Activated CD8-positive, alpha-beta memory T cell treated with anti-CD3 and anti-CD28 coated beads for 4 hours (primary cell): ENCODE measurements at places on chromosomes 7 and 10.

DNA sequence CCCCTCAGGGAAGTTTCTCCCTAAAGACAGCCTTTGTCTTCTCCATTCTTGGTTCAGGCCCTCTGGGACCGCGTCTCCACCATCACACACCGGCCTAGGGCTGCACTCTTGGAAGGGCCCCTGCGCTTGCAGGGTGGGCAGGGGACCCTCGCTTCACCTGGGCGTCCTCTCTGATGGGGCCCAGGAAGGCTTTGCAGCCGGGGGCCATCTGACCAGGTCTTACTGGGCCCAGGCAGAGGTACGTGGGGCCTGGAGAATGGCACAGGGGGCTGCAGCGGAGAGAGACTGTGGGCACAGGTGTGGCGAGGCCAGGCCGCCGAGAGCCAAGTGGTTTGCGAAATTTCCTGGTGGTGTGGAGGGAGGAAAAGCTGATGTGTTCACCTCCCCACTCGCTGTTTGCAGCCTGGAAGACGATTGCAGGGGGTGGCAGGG lies 44.4 kb downstream of the ALOX5 start:
- DNase-seq, result no peak

DNA sequence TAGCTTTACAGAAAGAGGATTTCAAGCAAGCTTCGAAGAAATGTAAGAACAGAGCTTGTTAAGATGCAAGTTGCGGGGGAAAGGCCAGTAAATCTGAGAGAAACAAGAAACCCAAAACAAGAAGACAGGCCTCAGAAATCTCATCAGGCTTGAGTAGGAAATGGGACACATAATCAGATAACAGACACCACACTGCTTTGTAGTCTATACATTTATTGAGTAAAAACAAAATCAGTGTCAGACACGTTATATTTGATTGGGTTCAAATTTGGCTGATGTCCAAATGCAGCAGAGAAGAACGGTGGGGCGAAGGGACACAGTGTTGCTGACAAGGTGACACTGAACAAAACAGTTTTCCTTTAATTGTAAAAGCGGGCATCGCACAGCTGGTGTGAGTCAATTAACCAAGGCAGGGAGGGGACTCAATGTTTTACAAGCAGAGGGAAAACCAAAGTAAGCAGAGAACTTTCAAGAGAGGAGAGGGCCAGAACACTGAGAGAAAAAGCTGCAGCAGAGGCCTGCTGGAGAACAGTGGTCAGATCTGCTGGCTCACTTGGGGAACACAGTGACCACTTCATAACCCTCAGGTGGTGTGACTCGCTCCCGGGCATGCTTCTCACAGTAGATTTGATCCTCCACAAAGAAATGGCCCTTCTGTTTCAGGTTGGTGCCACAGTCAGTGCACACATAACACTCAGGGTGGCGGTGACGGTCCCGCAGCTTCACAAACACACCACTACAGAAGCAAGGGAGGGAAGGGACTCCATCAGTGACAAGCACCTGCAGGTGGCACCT lies 43.5 kb downstream of the ACSM6 start:
- DNase-seq, result no peak

DNA sequence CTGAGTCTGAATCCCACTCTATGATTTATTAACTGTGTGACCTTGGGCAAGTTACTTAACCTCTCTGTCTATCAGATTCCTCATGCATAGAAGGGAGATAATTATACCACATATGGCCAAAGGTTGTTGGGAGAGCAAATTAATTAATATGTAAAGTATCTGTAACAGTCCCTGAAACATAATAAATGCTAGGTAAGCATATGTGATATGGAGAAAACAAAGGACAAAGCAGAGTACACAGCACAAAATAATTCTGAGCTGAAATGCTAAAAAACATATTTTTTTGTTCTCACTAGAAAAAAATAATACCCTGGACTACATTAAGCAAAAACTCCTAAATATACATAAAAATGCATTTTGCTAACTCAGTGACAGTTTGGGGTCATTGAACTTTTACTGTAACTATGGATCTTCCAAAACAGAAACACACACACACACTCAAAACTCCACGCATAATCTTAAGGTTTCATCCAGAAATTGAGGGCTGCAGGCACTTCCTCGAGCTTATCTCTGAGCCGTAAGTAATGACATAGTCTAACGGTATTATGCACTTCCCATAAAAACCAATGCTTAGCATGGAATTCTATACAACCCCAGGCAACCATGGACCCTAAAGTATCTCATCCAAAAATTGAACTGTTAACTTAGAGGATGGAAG lies 201.7 kb upstream of the PTN start:
- no peak for DNase-seq

- peak; percentile 26 for DNase-seq
These were observed 6.5 kb downstream of the DUSP5 start for GRCh38 chr10:110504111-110504735.

GRCh38 chr10:95562341-95562965 lies 1.3 kb upstream of the SORBS1 start:
- DNase-seq, result no peak

DNA sequence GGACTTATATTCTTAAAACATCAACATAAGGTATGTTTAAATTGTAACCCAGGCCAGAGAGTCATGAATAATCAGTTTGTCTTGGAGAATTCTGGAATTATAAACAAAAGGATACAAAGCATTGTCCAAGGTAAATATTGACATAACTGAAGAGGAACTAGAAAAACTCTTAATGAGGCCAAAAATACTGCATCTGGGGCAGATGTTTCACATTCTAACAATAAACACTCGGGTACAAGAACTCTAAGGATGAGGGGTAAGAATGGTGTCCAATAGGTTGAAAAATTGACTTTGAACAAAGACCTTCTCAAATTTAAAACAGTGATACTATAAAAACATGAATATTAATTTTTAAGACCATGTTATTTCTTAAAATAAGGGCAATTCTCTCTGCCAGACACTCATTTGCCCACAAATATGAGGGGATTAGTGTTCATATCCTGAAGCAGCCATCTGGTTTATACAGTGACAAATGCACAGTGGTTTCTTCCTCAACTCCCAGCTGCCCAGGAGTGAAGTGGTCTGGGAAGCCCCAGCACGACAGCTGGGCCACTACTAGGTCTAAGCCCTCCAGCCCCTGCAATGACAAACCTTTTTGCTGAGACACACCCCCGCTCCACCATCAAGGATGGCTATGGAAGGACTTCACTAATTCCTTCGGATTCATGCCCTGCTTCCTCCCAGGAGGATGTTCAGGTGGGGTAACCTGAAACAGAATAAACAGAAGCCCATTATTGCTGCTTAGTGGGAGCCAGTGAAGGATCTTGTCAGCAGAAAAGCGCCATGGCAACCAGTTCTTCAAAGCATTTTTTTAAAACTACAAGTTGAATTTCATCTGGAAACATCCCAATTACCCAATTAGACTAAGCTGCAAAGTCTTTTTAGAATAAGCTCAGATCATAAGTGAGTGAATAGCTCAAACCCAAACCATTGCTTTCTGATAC lies 107.5 kb upstream of the ARID5B start:
- DNase-seq, result no peak

DNA sequence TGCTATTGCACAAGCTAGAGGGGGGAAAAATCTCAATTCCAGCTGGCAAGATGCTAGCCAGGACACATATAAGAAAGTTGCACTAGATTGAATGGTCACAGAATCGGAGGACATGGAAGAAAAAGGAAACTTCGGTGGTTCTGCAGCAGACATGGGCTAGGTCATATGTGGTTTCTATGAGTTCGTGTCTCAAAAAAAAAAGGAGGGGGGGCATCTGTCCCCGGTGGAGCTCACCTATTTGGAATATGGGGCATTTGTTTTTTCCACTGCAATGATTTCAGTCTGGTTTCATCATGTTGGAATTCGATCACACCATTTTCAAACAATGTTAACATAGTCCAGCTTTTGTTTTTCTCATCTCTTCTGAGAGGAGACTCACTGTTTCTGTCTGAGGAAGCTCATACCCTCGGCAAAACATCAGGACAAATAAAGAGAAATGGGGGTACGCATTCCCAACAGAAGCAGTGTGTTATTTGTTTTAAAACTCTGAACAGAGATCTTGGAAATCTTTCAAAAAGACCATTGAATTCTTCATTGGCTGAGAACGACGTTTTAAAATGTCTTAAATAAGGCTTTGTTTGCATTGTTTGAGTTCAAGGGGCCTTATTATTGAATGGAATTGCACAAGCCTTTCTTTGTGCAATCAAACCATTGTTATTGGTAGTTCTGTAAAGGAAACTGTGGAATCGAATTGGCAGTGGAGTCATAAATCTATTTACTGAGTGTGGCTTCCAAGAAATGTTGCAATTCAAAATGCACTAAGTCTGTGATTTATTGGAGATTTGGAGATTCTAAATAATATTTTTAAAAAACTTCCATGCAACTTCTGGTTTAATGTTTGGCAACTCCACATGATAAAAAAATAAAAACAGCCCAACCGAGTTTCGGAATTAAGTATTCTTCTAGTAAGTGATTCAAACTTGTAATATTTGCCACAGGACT lies 173.2 kb downstream of the RTKN2 start:
- DNase-seq, result no peak

- DNase-seq, result no peak
These were observed 231.8 kb downstream of the PTEN start for GRCh38 chr10:88095223-88095721.

DNA sequence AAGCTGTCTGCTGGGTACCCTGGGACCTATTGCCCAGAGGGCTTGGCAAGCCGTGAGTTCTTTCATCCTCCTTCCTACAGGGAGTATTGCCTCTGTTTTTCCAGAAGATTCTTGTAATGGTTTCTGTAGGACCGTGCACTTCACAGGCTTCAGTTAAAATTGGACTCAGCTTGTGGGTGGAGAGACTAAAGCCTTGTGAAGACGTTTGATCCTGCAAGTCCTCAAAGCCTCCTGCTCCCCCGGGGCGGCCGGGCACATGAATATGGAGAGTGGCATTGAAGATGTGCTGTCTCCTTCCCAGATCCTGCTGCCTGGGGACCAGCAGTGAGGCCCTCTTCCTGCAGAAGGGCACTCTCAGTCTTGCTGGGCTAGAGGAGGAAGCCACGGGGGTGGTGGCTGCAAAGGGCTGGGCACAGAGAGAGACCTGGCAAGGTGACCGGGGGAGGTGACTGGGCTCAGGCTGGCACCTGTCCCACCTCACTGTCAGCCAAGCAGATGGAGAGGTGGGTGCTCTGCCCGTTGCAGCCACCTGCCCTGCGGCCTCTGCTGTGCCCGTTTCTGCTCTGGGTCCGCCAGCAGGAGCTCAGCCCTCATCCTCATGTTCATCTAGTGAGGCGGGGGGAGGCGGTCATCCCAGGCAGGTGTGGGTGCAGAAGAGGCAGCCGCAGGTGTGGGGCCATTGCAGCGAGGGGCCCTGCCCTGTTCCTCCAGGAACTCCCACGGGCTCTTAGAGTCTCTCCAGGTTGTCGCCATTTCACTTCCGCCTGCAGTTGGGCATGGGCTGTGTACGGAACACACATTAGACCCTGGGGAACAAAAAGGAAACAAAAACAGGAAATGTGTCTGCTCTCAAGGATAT lies 55.7 kb downstream of the TMEM209 start:
- DNase-seq, result no peak

- DNase-seq, result no peak
These were observed 117.5 kb upstream of the ANLN start for GRCh38 chr7:36272211-36272566.

DNA sequence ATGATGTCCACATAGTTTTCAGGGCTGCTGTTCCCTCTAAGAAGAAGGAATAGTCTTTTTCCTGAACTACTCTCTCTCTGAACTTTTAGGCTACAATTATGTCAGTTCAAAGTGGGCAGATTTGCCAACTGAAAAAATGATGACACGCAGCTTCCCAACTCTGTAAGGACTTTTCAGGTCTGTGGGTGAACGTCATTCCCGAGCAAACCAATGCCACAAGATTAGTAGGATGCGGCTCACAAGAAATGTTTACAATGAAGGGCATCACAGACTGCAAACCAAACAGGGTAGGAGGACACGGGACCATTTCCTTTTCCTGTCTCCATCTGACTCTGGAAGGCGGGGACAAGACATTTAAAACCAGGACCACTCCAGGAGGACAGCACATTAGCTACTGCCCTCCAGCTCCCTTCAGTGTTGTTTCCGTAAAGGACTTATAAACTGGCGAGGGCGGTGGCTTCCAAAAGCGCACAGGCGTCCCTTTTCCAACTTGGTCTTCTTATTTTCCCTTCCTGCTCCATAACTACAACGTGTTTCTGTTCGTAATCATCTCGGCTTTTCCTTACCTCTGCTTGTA lies 539 bp upstream of the MKLN1 start:
- no peak for DNase-seq

DNA sequence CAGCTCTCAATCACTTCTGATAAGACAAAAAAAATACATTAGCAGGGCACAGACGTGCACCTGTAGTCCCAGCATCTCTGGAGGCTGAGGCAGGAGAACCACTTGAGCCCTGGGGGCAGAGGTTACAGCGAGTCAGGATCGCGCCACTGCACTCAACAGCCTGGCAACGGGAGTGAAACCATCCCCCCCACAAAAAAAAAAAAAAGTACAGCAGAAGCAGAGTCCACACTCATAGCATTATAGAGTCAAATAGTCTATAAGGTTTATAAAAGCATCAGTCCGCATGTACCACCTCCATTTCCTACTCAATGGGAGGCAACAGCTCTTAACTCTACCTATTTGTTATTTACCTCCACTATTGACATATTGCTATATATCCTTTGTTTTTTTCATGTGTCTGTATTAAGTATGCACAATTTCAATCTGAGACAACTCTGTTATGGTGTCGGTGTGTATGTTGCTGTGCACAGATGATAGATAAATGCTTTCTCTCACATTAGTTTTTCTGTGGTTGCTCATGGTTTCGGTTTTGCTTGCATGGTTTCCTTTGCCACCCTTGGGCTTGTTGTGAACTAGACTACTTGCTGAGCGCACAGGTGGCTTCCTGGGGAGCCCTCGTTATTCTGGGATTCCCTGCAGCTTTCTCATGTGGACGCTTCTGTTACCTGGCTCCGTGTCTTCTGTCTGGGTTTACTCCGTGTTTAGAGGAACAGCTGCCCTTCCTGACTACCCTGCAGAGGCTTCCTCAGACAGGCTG lies 40.4 kb downstream of the PROSER2 start:
- no peak for DNase-seq

- DNase-seq, result no peak
These were observed 7.1 kb upstream of the SEMA3E start for GRCh38 chr7:83655951-83656556.

DNA sequence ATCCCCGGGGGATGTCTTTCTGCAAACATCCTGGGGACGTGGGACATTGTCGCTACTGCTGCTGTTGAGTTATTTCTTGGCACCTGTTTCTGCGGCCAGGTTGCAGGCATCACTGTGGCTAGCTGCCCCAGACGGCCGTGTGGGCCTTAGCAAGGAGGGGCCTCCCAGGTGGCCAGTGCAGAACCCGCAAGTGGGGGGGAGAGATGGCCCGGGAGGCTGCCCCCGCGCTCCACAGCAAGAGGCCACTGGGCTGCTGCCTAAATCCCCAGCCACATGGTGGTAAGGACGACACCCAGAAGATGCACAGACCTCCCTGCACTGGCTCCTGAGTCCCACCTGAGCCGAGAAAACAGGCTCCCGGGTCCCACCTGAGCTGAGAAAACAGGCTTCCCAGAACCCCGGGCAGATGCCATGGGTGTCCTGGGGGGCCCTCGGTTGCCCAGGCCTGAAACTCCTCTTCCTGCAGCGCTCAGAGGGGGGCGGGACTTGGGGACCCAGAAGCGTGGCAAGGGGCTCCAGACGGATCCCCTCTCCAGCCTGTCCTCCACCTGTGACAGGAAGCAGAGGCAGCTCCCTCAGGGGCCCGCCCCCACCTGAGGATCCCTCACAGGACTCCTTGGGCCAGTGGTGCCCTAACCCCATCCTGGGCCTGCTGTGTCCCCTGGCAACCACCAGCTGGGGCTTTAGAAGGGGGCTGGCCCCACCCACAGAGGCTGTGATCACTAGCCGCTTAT lies 952 bp upstream of the MAFK start:
- DNase-seq, result no peak
